ENCODE measurements at places on chromosomes 6 and 20. TPM values are rescaled to one million over a fixed set of nuclear protein-coding genes. Genes with fewer than 3 reads are reported as not detected.

The ZNF343 gene
- 10.6 TPM for total RNA-seq

The CLIC1 gene
- 558 TPM for total RNA-seq

The CAP2 gene
- total RNA-seq, result 2.7 TPM

The ELOVL5 gene
- 61.9 TPM for total RNA-seq

The NELFCD gene
- total RNA-seq, result 28.4 TPM

The TSPO2 gene
- not detected for total RNA-seq

The CALHM5 gene
- under 0.01 TPM for total RNA-seq

The WFDC12 gene
- total RNA-seq, result 8.9 TPM

Measured in nasal cavity respiratory epithelium epithelial cell of viscerocranial mucosa (primary cell).